ENCODE measurements at places on chromosomes 13 and 19. TPM values are rescaled to one million over a fixed set of nuclear protein-coding genes. Genes with fewer than 3 reads are reported as not detected.

Gene MRPS31
- total RNA-seq, result 36.9 TPM

Gene RFPL4A
- not detected for total RNA-seq

Gene GNA15
- 19.5 TPM for total RNA-seq

- no peaks in the 10 kb centered on the region for H3K27me3 ChIP-seq
- no peaks in the 10 kb centered on the region for H3K36me3 ChIP-seq
- H3K27ac ChIP-seq, result no peak overlapping the region
- DNase-seq, result no peak
- no peak overlapping the region for H3K4me3 ChIP-seq
These were observed 98.4 kb upstream of the RAP2A start for GRCh38 chr13:97335488-97336134.

DNA sequence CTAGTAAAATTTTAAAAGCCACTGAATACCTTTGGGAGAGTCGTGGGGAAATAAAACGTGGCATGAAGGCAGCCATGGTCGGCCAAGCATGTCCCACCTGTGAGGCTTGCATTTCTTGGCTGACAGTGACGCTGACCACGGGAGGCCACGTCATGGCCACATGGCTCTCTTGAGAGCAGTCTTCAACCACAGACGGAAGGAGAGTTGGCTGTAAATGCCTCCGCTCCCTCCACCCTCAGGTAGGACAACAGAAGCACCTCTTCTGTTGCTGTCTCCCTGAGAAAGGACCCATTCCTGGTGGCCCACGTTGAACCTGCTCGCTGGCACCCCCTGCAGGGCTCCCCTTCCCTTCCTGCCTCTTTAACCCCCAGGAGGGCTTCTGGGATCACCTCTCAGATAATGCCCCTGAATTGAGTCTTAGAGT, 10.6 kb upstream of the LRRC25 start:
- no peak overlapping the region for H3K27ac ChIP-seq
- peaks cover 4% of the 10 kb centered on the region for H3K27me3 ChIP-seq

GRCh38 chr13:36430247-36431203, 1.8 kb upstream of the CCNA1 start:
- H3K4me3 ChIP-seq, result peak overlapping the region; percentile 38
- no peak for DNase-seq
- H3K27ac ChIP-seq, result no peak overlapping the region
- peaks cover 15% of the 10 kb centered on the region for H3K4me1 ChIP-seq
- peaks cover 69% of the 10 kb centered on the region for H3K27me3 ChIP-seq

DNA sequence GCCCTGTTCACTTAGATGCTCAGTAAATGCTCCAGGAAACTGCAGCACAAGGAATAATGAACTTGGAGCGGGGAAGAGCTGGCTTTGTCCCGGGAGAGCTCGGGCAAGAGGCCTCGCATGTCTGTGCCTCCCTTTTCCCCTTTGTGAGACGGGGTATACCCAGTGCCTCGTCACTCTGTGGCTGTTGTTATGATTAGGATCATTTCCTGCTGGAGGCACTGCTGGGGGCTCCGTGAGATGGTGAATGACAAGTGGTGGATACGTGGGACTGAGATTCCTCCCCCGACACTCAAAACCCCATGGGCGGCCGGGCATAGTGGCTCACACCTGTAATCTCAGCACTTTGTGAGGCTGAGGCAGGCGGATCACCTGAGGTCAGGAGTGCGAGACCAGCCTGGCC, 1.1 kb upstream of the PLVAP start:
- no peak for DNase-seq
- H3K27ac ChIP-seq, result no peak overlapping the region
- H3K4me3 ChIP-seq, result no peak overlapping the region
- H3K4me1 ChIP-seq, result peaks cover 7% of the 10 kb centered on the region

DNA sequence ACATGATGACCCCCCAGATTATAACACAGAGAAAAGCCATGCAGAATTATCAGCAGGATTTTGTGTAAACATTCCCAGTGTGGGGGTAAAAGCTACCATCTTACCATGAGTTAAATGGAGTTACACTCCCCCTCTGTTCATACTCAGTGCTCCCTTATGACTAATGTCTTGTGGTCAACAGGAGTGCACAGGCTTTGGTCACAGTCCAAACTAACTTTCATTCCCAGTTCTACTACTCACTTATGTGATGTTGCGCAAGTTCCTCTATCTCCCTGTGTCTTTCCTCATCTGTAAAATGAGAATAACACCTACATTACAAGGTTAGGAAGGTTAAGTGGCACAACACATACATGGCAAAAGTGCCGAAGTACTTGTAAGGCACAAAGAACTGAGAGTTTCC, 277.9 kb downstream of the RBM26 start:
- H3K4me3 ChIP-seq, result no peak overlapping the region
- H3K27ac ChIP-seq, result no peak overlapping the region
- peaks cover 2% of the 10 kb centered on the region for H3K27me3 ChIP-seq
- no peak for DNase-seq

GRCh38 chr19:46984077-46985010, 35.3 kb upstream of the NPAS1 start:
- H3K27ac ChIP-seq, result no peak overlapping the region
- no peaks in the 10 kb centered on the region for H3K27me3 ChIP-seq
- no peak overlapping the region for H3K4me3 ChIP-seq
- H3K36me3 ChIP-seq, result peaks cover 4% of the 10 kb centered on the region
- DNase-seq, result no peak

Gene ZNF230
- total RNA-seq, result 9.7 TPM

GRCh38 chr13:37835392-37835791, 34.2 kb downstream of the TRPC4 start:
- no peaks in the 10 kb centered on the region for H3K4me1 ChIP-seq
- no peaks in the 10 kb centered on the region for H3K36me3 ChIP-seq
- H3K4me3 ChIP-seq, result no peak overlapping the region
- no peaks in the 10 kb centered on the region for H3K27me3 ChIP-seq
- H3K27ac ChIP-seq, result no peak overlapping the region

DNA sequence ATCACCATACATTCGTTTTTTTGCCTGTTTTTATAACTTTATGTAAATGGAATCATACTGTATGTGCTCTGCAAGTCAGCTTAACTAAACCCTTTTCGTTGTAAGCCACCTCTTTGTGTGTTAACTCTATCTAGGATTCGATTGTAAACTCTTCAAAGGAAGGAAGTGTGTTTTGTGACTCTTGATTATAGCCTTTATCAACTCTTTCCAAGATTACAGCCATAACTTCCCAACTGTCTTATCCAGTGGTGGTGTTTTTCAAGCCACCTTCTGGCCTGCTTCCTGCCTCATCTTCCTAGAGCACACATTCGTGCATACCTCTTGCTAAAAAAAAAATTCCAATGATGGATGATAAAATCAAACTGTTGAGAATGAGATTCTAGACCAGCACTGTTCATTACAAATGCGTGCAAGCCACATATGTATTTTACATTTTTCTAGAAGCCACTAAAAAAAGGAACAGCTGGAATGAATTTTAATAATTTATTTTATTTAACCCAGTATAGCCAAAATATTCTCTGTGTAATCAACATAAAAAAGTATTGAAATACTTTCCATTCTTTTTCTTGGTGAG, 12.0 kb upstream of the FBXL3 start:
- no peaks in the 10 kb centered on the region for H3K27me3 ChIP-seq
- H3K4me1 ChIP-seq, result peaks cover 2% of the 10 kb centered on the region
- peaks cover 3% of the 10 kb centered on the region for H3K36me3 ChIP-seq
- DNase-seq, result no peak

- peaks cover 2% of the 10 kb centered on the region for H3K4me1 ChIP-seq
- no peak for DNase-seq
- no peaks in the 10 kb centered on the region for H3K27me3 ChIP-seq
- peaks cover 7% of the 10 kb centered on the region for H3K36me3 ChIP-seq
- H3K27ac ChIP-seq, result no peak overlapping the region
- H3K4me3 ChIP-seq, result no peak overlapping the region
These were observed 269.1 kb downstream of the ABCC4 start for GRCh38 chr13:95032121-95032520.

Gene ZNF865
- total RNA-seq, result 18.3 TPM

GRCh38 chr19:40464059-40465024, 1.2 kb downstream of the BLVRB start:
- peak; percentile 73 for DNase-seq
- H3K4me1 ChIP-seq, result peaks cover 24% of the 10 kb centered on the region
- no peaks in the 10 kb centered on the region for H3K36me3 ChIP-seq
- H3K4me3 ChIP-seq, result peak overlapping the region; percentile 73
- peaks cover 21% of the 10 kb centered on the region for H3K27me3 ChIP-seq
- peak overlapping the region; percentile 79 for H3K27ac ChIP-seq

Data from activated naive CD8-positive, alpha-beta T cell treated with anti-CD3 and anti-CD28 coated beads, Interleukin-2, amount 10 ng/mL, durations not matched to agents 7 days and 5 days (primary cell).